Dermis blood vessel endothelial cell (primary cell): ENCODE measurements at places on chromosomes 4 and X. TPM values are rescaled to one million over a fixed set of nuclear protein-coding genes. Genes with fewer than 3 reads are reported as not detected.

GRCh38 chrX:40109288-40110008 lies 11.7 kb upstream of the BCOR start:
- DNase-seq = peak; percentile 61

- no peak for DNase-seq
Observed at GRCh38 chr4:30614771-30615170, 105.4 kb upstream of the PCDH7 start.

GRCh38 chr4:126267689-126268088 lies 952.9 kb downstream of the FAT4 start:
- no peak for DNase-seq

DNA sequence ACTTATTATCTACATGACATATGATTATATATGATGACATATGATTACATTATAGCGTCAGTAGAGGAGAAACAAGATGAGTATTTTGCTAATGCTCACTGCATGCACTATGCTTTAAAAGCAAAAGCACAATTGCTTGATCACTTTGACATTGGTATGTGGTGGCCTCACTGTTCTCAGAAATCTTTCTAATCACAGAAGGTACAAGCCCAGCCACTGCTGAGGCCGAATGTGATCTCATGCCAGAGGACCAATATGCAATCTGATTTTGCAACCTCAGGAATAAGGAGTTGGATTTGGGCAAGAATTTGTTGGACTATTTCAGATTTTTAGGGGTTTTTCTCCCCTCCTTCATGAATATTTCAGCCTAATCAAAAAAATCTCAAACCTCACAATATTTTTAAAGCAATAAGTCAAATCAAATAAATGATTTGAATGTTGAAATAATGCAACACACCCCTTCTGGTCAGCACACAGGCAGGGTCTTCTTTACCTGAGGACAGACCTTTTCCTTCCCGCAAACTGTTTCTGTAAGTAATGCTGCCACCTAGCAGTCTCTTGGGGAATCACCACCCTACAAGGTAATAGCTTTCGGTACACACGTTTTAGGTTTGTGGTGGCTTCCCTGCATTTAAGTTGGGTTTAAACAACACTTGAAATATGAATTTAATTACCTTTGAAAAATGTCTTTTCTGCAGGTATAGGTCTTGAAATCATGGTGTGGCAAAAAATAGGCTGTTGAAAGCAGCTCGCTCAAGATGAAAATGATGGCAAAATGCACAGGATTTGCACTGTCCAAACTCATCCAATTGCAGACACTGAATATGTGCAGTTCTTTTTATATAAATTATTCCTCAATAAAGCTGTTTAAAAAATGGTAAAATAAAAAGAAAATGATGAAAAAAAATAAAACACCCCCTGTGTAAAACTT lies 4.8 kb upstream of the CXCL13 start:
- DNase-seq = peak; percentile 52

The ARAP2 gene
- 0.23 and 1.9 TPM in 2 replicates for total RNA-seq

GRCh38 chr4:183182873-183183725 lies 84.0 kb downstream of the WWC2 start:
- DNase-seq = peak; percentile 92

The CHIC1 gene
- total RNA-seq = 11.9 and 13.2 TPM in 2 replicates

GRCh38 chr4:55507612-55508011 lies 39.1 kb downstream of the CLOCK start:
- DNase-seq = no peak

DNA sequence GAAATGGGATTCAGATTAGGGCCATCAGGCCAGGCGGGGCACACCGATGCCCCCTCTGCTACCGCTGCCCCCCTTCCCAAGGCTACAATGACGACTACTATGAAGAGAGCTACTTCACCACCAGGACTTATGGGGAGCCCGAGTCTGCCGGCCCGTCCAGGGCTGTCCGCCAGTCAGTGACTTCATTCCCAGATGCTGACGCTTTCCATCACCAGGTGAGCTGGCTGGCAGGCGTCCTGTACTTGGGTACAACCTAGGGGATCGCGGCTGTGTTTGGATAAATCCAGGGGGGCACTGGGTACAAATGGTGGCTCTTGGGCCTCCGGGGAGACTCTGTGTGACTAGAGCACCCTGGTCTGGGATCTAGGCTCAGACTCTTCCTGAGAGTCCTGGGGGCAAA lies 1.1 kb downstream of the EMD start:
- DNase-seq = no peak

GRCh38 chr4:38292529-38292928 lies 332.3 kb downstream of the PTTG2 start:
- no peak for DNase-seq

- DNase-seq = peak; percentile 93
Observed at GRCh38 chr4:41281038-41281634, 24.4 kb downstream of the UCHL1 start.

The NDST4 gene
- total RNA-seq = not detected in 2 replicates
